Activated naive CD8-positive, alpha-beta T cell treated with anti-CD3 and anti-CD28 coated beads for 36 hours (primary cell): ENCODE measurements at places on chromosomes 4 and X. TPM values are rescaled to one million over a fixed set of nuclear protein-coding genes. Genes with fewer than 3 reads are reported as not detected.

DNA sequence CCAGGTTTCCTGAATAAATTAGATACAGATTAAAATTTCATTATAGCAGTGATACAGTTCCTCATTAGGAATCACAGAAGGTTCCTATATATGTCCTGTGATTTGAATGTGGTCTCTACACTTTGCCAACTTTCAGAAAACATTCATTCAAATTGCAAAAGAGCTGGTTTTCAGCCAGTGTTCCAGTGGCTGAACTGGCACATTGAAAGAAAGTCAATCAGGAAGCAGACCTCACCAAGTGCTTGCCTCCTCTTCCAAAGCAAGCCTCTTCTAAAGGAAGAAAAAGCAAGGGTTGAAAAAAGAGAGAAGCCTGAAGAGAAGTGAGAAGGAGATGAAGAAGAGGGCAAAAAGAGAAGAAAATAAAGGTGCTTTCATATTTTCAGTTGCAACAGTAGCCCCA is 12.7 kb downstream of the KLHL34 start:
- no peak for DNase-seq

DNA sequence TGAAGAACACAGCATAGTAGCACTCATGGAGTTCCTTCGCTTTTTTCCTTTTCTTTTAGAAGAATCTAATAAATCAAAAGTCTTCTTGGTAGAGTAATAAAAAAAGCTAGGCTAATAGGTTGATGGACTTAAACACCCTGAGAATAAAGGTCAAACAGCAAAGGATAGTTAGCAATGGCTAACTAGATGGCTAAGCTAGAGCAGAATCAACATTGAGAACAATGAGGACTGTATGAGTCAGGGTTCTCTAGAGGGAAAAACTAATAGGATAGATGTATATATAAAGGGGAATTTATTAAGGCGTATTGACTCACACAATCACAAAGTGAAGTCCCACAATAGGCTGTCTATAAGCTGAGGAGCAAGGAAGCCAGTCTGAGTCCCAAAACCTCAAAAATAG is 550.9 kb downstream of the GLUD2 start:
- DNase-seq = no peak

DNA sequence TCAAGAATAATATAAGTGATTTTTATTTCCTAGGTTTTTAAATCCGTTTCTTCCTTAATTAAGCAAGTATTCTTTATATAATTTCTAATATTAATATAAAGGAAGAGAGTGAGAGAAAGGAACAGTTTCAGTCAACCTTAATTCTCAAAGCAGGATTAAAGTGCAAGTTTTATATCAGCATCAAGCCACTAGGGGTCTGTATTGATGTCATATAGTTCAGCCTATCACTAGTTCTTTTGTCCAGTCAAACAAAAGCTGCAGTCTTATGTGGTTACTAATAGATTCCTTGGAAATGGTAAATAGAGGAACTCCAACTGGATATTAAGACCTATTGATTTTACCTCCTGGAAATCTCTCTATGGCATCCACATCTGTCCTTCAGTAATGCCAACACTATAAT is 82.0 kb downstream of the NAP1L3 start:
- DNase-seq = no peak

The DYNLT3 gene
- total RNA-seq = 19.6 TPM

The PNCK gene
- 1.2 TPM for total RNA-seq

The FAT4 gene
- not detected for total RNA-seq
